ENCODE measurements at places on chromosomes 5 and 9. TPM values are rescaled to one million over a fixed set of nuclear protein-coding genes. Genes with fewer than 3 reads are reported as not detected.

- H3K36me3 ChIP-seq, result no peaks in the 10 kb centered on the region
- no peak overlapping the region for H3K27ac ChIP-seq
- peak; percentile 59 for DNase-seq
- H3K4me1 ChIP-seq, result peaks cover 10% of the 10 kb centered on the region
Observed at GRCh38 chr5:43110606-43111170, 10.0 kb upstream of the ZNF131 start.

DNA sequence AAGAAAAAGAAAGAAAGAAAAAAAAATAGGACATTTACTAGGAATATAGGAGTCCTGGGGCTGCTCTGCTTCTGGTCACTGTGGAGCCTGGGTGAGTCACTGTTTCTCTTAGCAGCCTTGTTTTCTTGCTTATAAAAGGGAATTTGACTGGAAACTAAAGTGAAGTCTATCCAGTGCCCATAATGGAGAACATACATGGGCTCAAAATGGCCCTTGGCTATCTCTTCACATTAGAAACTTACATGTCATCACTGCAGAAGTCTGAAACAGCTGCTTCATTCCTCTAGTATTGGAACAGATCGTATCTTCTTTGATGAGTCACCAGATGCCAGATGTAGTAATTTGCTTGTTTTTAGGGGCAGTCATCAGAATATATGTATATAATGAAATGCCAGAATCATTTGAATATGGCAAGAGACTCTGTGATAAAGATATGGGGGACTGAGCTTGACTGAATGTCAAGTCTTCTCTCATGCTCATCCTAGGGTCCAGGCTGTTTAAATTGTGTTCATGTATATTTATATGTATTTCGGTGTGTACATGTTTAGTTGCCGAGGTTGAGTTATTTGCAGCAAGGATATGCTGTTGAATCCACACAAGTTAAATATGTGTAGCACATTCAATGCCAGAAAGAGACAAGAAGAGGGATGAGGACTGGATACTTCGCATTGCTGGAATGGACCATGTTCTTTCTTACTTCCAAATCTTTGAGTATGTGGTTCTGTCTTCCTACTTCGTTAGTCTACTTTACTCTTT, 56.7 kb downstream of the SGCD start:
- H3K4me3 ChIP-seq, result no peak overlapping the region
- H3K27ac ChIP-seq, result no peak overlapping the region
- DNase-seq, result no peak
- no peaks in the 10 kb centered on the region for H3K4me1 ChIP-seq
- no peaks in the 10 kb centered on the region for H3K36me3 ChIP-seq

GRCh38 chr9:135574943-135575342, 13.4 kb downstream of the PAEP start:
- H3K36me3 ChIP-seq, result no peaks in the 10 kb centered on the region
- no peaks in the 10 kb centered on the region for H3K4me1 ChIP-seq
- no peak overlapping the region for H3K4me3 ChIP-seq
- H3K27me3 ChIP-seq, result no peaks in the 10 kb centered on the region
- DNase-seq, result no peak

- DNase-seq, result no peak
- H3K27me3 ChIP-seq, result no peaks in the 10 kb centered on the region
- no peaks in the 10 kb centered on the region for H3K36me3 ChIP-seq
- no peak overlapping the region for H3K27ac ChIP-seq
- H3K4me3 ChIP-seq, result no peak overlapping the region
Observed at GRCh38 chr5:55829956-55830355, 21.2 kb upstream of the IL31RA start.

- H3K27ac ChIP-seq, result no peak overlapping the region
- no peak overlapping the region for H3K4me3 ChIP-seq
- no peaks in the 10 kb centered on the region for H3K36me3 ChIP-seq
- no peak for DNase-seq
Observed at GRCh38 chr5:43785198-43785597, 182.2 kb downstream of the NNT start.

DNA sequence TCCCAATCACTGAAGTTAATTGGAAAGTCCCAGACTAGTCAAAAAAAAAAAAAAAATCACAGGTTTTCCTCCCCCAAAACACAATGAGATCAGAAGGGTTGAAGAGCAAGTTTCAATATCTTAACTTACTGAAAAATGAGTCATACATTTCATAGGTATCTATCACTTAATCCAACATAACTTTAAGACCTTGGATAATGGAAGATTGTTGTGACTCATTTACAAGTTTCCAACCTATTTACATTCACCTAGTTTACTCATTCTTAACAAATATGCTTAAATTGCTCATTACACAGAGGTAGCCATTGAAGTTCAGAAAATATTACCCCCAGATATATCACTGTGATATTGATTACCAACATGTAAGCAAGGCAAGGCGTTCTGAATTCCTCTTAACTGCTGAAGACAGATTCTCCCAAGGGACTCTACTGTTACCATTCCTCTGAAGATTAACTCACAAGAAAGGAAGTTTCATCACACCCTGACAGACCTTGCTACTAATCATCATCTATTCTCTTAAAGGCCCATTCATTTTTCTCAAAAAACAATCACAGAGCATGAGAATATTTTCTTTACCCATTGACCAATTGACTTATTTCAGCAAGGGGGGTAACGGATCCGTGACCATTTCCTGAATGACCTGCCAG, 563.8 kb downstream of the TLE1 start:
- H3K27ac ChIP-seq, result no peak overlapping the region
- H3K36me3 ChIP-seq, result no peaks in the 10 kb centered on the region
- no peaks in the 10 kb centered on the region for H3K27me3 ChIP-seq
- H3K4me3 ChIP-seq, result no peak overlapping the region
- no peaks in the 10 kb centered on the region for H3K4me1 ChIP-seq

DNA sequence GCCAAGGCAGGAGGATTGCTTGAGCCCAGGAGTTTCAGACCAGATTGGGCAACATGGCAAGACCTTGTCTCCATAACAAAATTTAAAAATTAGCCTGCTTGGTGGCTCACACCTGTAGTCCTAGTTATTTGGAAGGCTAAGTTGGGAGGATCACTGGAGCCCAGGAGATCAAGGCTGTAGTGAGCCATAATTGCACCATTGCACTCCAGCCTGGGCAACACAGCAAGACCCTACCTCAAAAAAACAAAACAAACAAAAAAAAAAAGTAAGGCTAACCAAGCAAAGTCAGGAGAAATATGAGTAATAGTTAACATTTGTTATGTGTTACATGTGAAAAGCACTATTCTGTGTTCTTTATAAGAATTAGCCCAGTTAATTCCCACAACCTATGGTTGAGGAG, 74.7 kb downstream of the FOXB2 start:
- no peaks in the 10 kb centered on the region for H3K27me3 ChIP-seq
- no peaks in the 10 kb centered on the region for H3K4me1 ChIP-seq
- no peak for DNase-seq

DNA sequence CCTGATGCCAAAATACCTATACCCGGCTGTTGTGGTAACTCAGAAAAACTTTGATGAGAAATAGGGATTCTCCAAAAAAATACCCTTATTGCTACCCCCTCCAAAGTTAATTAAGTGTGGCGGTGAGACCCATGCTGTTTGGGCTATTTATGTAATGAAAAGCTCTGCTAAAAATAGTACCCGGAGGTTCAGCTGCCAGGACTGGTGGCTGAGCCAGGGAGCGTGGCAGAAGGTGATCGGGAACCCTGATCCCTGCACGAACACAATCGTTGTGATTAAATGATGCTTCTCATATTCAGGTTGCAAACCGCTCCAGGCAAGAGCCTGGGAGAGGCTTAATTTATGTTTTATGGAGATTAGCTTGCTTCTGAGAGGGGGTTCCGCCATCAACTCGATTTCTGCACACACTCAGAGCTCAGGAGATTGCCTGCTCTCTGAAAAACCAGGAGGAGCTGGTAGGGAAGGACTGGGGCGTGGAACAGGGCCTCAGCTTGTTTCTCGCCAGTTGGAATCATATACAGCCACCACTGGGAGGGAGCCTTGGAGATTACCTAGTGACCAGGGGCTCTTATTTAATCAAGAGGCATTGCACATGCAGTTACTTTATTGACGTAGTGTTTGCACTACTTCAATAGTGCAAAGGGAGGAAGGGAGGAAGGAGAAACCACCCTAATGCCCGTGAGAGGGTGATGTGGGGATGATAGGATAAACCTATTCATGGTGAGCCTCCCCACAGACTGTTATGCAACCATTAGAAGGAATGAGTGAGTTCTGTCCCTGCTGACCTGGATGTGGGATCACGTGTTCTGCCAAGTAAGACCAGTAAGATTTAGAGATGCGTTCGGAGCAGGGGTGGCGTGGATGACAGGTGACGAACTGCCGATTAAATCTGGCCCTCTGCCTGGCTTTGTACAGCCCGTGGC, 23.4 kb downstream of the HRH2 start:
- no peak overlapping the region for H3K27ac ChIP-seq
- no peak overlapping the region for H3K4me3 ChIP-seq
- no peaks in the 10 kb centered on the region for H3K4me1 ChIP-seq
- no peaks in the 10 kb centered on the region for H3K27me3 ChIP-seq
- H3K36me3 ChIP-seq, result no peaks in the 10 kb centered on the region

GRCh38 chr5:75389430-75389829, 52.4 kb downstream of the HMGCR start:
- 0 out of 2 replicates have a peak, but pooled peaks cover 5% of the 10 kb centered on the region for H3K4me1 ChIP-seq
- H3K36me3 ChIP-seq, result no peaks in the 10 kb centered on the region
- H3K4me3 ChIP-seq, result no peak overlapping the region
- DNase-seq, result no peak
- no peaks in the 10 kb centered on the region for H3K27me3 ChIP-seq
- H3K27ac ChIP-seq, result no peak overlapping the region

- no peaks in the 10 kb centered on the region for H3K27me3 ChIP-seq
- peaks cover 21% of the 10 kb centered on the region for H3K4me1 ChIP-seq
- DNase-seq, result no peak
- no peak overlapping the region for H3K4me3 ChIP-seq
- no peaks in the 10 kb centered on the region for H3K36me3 ChIP-seq
Observed at GRCh38 chr5:151015974-151016587, 4.3 kb upstream of the GPX3 start.

DNA sequence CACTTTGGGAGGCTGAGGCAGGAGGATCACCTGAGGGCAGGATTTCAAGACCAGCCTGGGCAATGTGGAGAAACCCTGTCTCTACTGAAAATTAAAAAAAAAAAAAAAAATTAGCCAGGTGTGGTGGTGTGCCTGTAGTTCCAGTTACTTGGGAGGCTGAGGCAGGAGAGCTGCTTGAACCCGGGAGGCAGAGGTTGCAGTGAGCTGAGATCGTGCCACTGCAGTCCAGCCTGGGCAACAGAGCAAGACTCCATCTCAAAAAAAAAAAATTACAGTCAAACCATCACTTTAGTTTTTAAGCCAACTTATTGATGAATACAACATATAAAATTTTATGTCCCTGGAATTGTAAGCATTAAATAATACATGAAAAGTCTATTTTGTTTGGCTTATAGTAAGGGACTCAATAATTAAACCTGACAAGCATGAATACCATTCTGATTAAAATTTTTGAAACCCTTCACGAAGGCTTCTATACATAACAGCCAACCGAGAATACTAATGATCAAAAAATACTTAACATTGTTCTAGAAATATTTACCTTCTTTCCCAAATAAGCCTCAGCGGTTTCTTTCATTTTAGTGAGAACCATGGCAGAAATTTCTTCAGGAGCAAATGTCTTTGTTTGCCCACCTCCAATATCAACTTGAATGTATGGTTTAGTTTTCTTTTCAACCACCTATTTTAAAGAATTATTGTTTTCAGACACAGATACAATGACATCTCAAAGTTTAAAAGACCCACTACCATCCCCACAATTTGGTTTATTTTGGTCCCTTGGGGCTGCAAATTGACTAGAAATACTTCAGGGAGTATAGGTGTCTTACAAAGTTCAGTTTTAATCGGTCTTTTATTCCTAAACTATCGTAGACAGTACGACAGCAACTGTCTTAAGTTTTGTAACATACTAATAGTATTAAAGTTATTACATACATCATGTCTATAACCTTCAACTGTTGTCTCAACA, 1.2 kb downstream of the HSPA5 start:
- no peaks in the 10 kb centered on the region for H3K27me3 ChIP-seq
- H3K4me1 ChIP-seq, result peaks cover 30% of the 10 kb centered on the region
- H3K27ac ChIP-seq, result peak overlapping the region; percentile 90
- no peak for DNase-seq
- H3K36me3 ChIP-seq, result no peaks in the 10 kb centered on the region

DNA sequence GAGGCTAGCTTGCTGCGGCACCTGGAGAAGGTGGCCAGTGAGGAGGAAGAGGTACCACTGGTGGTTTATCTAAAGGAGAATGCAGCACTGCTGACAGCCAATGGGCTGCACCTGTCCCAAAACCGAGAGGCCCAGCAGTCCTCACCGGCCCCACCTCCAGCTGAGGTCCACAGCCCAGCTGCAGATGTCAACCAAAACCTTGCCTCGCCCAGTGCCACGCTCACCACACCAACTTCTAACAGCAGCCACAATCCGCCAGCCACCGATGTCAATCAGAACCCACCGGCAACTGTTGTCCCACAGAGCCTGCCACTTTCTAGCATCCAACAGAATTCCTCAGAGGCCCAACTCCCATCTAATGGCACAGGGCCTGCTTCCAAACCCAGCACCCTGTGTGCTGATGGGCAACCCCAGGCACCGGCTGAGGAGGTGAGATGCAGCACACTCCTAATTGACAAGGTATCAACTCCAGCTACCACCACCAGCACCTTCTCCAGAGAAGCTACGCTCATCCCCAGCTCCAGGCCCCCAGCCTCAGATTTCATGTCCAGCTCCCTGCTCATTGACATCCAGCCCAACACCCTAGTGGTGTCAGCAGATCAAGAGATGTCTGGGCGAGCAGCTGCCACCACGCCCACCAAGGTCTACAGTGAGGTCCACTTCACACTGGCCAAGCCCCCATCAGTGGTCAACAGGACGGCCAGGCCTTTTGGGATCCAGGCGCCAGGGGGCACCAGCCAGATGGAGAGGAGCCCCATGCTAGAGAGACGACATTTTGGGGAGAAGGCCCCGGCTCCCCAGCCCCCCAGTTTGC, 8.0 kb downstream of the SYNPO start:
- no peaks in the 10 kb centered on the region for H3K27me3 ChIP-seq
- H3K4me3 ChIP-seq, result no peak overlapping the region
- H3K36me3 ChIP-seq, result no peaks in the 10 kb centered on the region
- H3K4me1 ChIP-seq, result peaks cover 11% of the 10 kb centered on the region

DNA sequence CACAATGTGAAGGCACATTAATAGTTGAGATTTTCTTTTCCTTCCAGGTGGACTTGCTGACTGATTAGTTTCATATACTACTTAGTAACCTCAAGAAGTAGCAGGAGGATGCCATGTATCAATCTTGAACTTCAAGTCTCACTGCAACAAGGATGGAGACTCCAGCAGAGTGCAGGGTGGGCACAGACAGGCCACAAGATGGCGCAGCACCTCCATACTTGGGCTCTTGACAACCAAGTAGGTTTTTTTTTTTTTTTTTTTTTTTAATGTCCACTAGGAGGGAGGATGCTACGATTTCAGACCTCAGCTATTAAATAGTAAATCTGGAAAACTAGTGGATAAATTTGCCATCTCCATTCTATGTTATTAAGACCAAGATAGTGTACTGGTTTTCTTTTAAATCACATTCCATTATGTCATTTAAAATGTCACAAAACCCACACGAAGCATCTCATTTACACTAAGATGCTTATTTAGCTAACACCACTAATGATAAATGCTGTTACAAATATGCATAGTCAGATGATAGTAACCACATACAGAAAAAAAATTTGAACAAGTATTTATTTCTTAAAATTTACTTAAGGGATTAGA, 58.6 kb downstream of the IL6ST start:
- peaks cover 2% of the 10 kb centered on the region for H3K36me3 ChIP-seq
- H3K4me3 ChIP-seq, result no peak overlapping the region
- peak; percentile 87 for DNase-seq
- H3K27me3 ChIP-seq, result no peaks in the 10 kb centered on the region
- peaks cover 44% of the 10 kb centered on the region for H3K4me1 ChIP-seq
- H3K27ac ChIP-seq, result peak overlapping the region; percentile 100

SEC24A gene
- total RNA-seq, result 47.4 TPM

LPAR1 gene
- total RNA-seq, result 20.3 TPM

FAM114A2 gene
- 16.0 TPM for total RNA-seq

LEAP2 gene
- 1.1 TPM for total RNA-seq

DCTN4 gene
- total RNA-seq, result 62.2 TPM

Data from Caco-2 (cell line).